Pulmonary artery endothelial cell (primary cell): ENCODE measurements at places on chromosomes 16 and 17.

DNA sequence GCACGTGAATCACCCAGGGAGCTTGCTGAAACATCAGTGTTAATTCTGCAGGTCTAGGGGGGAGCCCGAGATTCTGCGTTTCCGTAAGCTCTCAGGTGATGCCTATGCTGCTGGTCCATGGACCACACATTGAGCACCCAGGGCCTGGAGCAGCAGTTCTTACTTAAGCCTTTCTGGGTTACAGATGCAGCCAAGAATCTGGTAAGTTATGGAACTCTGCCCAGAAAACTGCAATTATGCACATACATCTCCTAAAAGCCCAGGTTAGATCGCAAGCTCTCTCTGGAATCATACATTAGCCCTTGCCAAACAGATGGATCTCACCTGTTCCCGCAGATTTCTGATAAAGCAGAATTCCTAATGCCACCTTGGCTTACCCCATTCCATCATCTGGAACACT lies 265.9 kb upstream of the SALL1 start:
- no peak for DNase-seq

DNA sequence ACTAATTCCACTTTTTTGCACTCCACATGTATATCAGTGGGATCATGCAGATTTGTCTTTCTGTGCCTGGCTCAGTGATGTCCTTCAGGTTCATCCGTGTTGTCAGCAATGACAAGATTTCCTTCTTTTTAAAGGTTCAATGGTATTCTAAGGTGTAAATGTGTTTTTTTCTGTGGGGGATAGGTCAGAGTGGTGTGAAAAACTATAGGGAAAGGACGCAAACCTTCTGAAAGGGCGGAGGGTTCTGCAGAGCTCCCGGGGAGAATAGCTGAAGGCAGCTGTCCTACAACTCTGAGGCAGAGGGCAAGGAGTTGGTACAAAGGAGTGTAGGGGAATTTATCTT lies 21.9 kb upstream of the CSNK1D start:
- no peak for DNase-seq

DNA sequence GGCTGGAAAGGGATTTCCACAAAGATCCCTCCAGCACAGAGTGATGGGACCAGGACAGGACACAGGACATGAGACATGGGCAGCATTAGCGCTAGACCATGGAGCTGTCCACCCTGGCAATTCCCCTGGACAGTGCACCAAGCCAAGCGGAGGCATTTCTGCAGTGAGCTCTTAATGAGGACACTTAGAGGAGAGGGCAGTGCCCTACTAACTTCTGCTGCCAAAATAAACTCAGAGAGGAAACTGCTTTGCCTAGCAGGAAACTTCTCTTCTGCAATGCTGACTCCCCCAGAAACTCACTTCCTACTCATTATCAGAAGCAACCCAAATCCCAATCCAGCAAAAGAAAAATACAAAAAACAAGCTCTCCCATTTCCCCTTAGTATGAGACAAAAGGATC lies 119.2 kb downstream of the HS3ST2 start:
- no peak for DNase-seq

- no peak for DNase-seq
Measured at GRCh38 chr17:8143581-8144400, 8.4 kb downstream of the PER1 start.

DNA sequence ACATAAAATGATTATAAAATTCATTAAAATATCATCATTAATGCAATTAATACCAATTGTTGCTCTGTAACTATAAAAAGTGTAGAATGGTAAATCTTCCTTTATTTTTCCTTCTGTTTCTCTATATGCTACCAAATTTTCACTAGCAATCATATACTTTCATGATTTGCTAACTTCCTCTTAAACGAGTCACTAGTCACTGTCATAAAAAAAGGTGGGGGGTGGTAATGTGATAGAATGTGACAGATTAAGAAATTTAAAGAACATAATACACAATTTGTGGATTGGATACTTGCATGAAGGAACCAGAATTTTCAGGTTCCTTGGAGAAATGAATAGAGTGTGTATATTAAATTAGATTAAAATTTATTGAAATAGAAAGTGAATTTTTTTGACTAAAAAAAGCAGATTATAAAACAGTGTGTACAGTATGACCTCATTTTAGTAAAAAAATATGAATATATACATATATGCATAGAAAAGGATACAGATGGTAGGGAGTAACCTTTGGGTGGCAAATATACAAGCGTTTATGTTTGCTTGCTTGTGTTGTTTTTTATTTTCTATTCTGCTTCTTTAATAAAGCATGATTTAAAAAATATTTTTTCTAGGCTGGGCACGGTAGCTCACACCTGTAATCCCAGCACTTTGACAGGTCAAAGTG lies 56.7 kb upstream of the C17orf78 start:
- no peak for DNase-seq

DNA sequence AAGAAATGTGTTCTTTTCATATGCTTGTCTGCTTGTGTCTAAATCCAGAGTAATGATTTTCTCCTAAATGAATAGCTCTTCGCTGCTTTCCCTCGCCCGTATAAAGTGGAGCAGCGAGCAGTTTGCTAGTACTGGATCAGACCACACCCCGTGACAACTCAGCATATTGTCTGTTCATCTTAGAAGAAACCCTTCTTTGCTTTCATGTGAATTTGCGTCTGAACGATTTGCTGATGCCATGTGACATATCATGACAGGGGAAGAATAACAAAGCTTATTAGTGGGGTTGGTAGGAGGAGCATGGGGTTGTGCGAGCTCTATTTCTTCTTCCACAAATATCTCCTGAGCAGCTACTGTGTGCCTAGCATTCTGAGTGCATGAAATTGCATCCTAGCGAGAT lies 44.1 kb upstream of the CACNG4 start:
- no peak for DNase-seq

DNA sequence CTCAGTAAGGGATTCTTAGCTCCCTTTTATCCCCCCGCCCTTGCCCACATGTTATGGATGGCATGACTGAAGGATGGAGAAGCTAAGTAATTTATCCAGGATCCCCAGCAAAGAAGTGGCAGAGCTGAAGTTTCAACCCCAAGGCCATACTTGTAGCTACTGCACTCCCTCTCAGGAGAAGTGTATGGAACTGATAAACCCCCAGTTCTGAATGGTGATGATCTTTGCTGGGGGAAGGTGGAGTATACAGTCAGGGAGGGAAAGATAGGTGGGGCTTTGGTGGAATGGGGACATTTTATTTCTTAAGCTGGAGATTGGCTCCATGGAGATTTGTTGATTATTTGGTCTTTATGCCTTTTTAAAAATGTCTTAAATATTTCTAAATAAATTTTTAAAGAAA lies 58.3 kb downstream of the TNRC6C start:
- DNase-seq = no peak

- DNase-seq = no peak
Measured at GRCh38 chr16:83701494-83701893, 106.3 kb upstream of the HSBP1 start.

GRCh38 chr16:9081843-9082242 lies 9.6 kb upstream of the HAPSTR1 start:
- DNase-seq = no peak

- no peak for DNase-seq
Measured at GRCh38 chr16:13269905-13270528, 368.6 kb downstream of the SHISA9 start.

GRCh38 chr16:80691111-80691741 lies 113.2 kb downstream of the CDYL2 start:
- no peak for DNase-seq

DNA sequence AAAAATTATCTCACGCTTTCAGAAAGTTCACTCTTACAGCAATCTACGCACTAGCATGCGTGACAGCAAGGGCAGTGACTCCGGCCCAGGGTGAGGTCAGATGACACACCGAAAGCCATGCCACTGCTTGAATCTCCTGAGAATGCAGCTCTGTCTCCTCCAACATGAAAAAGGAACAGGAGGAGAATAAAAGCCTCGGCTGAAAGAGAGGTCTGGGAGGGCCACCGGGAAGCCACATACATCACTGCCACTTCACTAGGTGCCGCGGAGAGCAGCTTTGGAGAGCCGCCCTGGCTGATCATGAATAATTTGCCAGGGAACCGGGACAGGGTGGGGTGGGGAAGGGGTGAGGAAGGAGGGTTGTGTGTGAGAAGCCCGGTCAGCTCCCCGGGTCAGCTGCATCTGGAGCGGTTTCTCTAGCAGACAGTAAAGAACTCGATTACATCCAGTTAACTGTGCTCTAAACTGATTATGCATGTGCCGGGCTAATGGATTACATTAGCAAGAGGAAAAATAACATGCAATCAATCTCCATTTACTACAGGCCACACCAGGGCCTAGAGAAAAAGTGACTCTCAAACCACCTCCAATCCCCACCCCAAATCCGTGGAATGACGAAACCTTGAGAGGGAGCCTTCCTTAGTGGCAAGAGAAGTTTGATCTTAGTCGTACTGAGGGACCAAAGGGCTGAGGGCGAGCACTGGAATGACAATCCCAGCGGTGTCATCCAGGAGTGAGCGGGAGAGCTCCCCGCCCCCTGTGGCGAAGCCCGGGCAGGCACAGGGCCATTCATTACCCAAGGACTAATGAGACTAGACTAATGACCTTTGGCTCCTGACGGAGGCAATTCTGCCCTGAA lies 100.3 kb downstream of the ZFHX3 start:
- DNase-seq = no peak

GRCh38 chr17:6495450-6496115 lies 51.3 kb downstream of the PIMREG start:
- DNase-seq = no peak

GRCh38 chr17:65587534-65588180 lies 26.2 kb upstream of the AXIN2 start:
- DNase-seq = no peak

GRCh38 chr16:48864055-48864454 lies 254.1 kb upstream of the N4BP1 start:
- DNase-seq = no peak

- DNase-seq = no peak
Measured at GRCh38 chr17:60139438-60140285, 10.1 kb upstream of the CA4 start.
